ENCODE measurements at places on chromosomes 13 and 19. TPM values are rescaled to one million over a fixed set of nuclear protein-coding genes. Genes with fewer than 3 reads are reported as not detected.

GRCh38 chr19:46186717-46187101, 38.7 kb downstream of the IGFL2 start:
- no peak for DNase-seq

Gene KLK4
- 2.0 TPM for total RNA-seq

DNA sequence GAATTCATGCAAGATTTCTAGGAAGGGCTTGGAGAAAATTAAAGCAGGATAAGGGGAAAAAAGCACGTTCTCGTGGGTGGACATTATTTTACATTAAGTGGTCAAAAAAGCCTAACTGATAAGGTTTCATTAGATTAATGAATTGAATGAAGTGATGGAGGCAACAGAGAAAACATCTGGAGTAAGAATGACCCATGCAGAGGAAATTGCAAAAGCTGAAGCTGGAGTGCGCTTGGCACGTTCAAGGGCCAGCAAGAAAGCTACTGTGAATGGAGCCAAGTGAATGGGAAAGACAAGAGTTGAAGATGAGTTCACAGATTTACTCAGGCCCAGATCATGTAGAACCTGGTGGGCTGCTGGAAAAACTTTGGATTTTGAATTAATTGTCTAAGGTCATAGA, 777.9 kb downstream of the DACH1 start:
- DNase-seq, result no peak

DNA sequence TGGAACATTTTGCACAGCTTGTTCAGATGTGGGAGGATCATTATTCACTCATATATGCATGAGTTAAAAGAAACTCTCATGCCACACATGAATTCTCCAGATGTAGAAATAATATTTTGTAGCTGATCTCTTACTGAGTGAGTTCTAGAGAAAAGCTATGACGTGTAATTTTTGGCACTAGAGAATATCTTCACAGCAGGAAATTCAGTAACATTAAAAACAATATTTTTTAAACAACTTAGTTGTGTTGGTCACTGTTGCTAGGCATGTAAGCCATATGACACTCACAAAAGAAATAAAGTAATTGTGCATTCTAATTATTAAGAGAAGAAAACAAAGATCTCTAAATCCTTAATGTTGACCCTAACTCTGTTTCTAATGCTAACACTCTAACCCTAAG, 371.4 kb upstream of the SLC10A2 start:
- DNase-seq, result no peak

Gene DIAPH3
- total RNA-seq, result 14.5 TPM

- DNase-seq, result no peak
Measured at GRCh38 chr19:5243878-5244277, 96.7 kb downstream of the PTPRS start.

- no peak for DNase-seq
Measured at GRCh38 chr13:41621716-41622431, 164.5 kb downstream of the RGCC start.

Gene ZNF534
- 0.12 TPM for total RNA-seq

Gene GGACT
- total RNA-seq, result 10.0 TPM
